Right cardiac atrium (tissue), 5 donors: ENCODE measurements at places on chromosomes 2 and 18.

DNA sequence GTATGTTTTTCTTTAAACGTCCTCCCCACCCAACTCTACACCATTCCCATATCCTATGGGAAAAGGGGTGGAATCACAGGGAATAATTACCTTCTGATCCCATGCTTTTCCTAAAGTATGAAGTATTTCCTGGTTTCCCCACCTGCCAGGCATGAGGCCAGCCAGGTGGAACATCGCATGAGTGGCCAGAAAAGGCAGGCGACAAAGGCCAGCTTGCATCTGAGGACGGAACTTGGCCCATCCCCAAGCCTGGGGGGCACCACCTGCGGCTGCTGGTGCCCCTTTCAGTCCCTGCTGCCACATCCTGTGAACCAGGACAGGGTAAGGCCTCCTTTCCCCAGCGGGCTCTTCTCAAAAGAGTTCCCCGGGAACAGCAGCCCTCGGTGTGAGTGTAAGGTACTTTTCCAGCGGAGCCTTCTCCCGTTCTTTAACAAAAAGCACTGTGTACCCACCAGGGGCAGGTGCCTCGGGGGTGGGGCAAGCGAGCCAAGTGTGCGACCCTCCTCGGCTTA lies 1.2 kb upstream of the ERFE start:
- peak; percentile 53 for DNase-seq

DNA sequence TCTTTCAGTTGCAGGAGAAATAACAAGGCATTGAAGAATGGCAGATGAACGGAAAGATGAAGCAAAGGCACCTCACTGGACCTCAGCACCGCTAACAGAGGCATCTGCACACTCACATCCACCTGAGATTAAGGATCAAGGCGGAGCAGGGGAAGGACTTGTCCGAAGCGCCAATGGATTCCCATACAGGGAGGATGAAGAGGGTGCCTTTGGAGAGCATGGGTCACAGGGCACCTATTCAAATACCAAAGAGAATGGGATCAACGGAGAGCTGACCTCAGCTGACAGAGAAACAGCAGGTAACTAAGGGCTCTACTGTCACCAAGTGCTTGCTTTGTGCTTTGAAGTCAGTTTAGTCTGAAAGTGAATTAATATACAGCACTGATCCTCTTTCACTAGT lies 118.5 kb upstream of the UNC80 start:
- no peak for DNase-seq

GRCh38 chr2:241835611-241836010 lies 23.1 kb downstream of the PDCD1 start:
- DNase-seq, result no peak

DNA sequence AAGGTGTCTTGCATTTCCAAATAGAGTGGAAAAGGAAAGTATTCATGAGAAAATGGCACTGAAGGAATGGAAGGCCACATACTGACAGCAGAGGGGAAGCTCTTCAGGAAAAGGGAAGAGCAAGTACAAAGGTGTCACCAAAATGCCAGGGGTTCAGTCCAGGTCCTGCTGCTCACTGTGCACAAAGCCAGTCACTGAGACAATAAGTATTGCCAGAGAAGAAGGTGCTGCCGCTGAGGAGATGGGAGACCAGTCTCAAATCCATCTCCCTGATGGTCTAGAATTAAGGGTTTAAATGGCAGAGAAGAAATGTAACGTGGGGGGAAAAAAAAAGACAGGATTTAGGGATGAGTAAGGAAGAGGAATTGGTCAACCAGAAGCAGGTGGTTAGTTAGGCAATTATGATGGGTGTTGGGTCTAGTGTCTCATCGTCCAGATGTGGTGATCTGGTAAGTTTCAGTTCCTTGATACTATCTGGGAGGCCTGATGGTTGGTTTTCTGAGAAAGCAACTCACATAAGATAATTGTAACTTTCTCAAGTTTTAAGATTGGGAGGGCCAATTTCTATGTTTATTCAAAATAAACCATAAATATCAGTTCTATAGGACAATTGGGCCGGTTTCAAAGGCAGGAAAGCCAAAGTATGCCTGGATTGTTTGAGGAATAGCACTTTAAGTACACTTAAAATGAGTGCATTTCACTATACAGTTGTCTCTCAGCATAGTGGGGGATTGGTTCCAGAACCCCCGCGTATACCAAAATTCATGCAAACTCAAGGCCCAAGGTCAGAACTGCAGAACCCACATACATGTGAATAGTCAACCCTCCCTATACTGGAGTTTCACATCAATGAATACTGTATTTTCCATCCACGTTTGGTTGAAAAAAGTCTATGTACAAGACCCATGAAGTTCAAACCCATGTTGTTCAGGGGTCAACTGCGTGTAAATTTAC lies 109.1 kb upstream of the DNAJC10 start:
- no peak for DNase-seq

GRCh38 chr2:71721669-71722068 lies 268.3 kb downstream of the DYSF start:
- no peak for DNase-seq

- DNase-seq, result no peak
These were observed 21.0 kb upstream of the PDE1A start for GRCh38 chr2:182447863-182448262.

- no peak for DNase-seq
These were observed 7.3 kb downstream of the PLA2R1 start for GRCh38 chr2:160054984-160055725.

DNA sequence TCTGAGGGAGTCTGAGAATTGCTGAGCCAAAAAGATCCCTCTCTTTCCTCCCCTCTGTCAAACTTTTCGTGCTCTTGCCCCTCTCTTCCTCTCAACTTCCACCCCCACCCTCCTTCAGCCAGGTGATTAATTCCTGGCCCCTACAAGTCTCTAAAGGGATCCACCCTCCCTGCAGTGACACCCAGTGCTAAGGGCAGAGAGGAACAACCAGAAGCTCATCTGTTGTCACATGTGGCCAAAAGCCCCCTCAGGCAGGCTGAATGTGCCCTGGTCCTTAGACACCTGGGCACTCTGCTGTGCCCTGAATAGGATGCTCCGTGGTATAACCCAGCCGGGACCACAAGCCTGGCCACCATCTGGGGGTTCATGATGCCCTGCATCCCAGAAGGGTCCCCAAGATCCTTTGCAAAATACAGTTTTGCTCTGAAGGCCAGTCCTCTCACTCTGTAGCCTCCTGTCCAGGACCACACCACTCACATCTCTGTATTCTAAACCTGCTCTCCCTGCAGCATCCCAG lies 234.4 kb downstream of the BCL11A start:
- DNase-seq, result no peak

DNA sequence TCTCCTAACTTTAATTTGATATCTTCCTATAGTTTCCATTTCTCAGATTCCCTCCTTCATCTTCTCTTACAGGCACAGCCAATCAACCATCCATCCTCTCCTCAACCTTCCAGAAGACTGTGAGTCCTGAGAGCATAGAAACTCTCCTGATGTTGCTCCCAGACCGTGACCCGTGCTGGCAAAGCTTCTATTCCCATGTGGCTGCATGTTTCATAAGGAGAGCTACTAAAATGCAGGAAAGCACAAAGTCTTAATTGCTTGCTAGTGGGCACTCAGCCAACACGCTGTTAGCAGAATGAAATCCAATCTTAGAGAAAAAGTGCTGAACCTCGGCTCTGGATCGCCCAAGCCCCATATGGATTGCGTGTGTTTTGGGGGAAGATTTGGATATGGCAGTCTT lies 1244.7 kb upstream of the ZEB2 start:
- peak; percentile 90 for DNase-seq

DNA sequence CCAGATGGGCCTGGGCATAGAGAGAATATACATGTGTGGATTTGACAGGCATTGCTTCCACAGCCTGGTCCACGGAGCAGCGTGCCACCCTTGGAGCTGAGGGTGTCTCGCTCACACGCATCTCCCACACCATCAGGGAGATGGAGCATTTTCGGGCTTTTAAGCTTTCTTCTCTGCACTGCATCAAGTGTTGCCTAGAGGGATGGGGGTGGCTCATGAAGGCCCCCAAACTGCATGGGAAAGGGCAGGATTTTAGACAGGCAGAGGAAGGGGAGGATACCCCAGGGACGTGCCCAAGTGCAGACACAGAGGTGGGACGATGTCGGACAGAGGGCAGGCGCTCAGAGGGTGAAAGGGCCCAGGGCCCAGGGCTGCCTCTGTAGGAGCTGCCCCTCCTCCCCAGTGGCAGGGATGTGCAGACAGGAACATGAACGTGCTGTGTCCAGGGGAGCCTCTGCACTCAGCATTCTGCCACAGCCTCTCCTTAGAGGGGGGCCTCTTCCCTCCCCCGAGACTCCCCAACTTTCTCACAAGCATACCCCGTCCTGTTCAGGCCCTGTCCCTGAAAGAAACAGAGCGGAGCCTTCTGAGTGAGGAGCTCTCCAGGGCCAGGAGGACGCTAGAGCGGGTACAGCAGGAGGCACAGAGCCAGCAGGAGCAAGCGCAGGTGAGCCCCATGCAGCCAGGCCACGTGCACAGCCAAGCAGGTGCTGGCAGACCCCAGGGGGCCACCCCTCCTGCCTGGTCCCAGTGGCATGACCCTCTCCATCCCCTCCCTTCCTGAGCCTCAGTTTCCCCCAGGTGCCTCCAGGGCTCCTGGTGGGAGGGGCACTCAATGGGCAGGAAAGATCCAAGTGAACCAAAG lies 42.9 kb upstream of the SNED1 start:
- no peak for DNase-seq
